Tibial nerve (tissue), 4 donors: ENCODE measurements at places on chromosomes 4 and X.

GRCh38 chr4:52838729-52839586, 23.2 kb upstream of the RASL11B start:
- no peak for DNase-seq
- H3K27ac ChIP-seq, result no peak overlapping the region
- H3K27me3 ChIP-seq, result no peaks in the 10 kb centered on the region
- H3K4me3 ChIP-seq, result no peak overlapping the region

DNA sequence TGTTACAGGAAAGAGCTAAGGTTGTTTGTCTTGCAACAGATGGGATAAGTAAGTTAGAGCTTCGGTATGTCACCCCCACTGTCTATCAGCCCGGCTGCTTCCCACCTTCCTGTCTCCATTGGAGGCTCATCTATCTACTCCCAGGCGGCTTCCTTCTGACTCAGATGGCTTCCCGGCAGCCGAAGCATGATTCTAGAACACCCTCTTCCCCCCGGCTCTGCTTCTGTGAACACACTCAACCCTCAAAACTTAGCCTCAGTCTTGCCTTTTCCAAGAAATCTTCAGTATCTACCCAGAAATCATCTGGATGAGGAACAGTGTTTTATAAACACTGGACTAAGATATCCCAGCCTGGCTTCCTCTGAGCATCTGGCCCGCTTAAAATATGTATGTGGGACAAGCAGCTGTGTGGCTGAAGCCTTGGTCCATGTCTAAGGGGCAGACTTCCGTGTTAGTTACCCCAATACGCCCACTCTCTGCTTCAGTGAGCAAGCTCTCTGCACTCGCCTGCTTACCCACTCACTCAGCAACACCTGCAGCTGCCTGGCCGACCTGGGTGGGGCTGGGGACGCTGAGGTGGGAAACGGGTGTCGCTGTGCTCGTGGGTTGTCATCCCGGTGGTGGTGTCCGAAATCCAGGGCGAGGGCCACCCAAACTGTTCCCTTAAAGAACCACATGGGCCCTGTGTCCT, 12.0 kb upstream of the SLC2A9 start:
- H3K4me1 ChIP-seq, result peaks cover 56% of the 10 kb centered on the region
- H3K27me3 ChIP-seq, result no peaks in the 10 kb centered on the region
- no peak overlapping the region for H3K27ac ChIP-seq
- no peak for DNase-seq

DNA sequence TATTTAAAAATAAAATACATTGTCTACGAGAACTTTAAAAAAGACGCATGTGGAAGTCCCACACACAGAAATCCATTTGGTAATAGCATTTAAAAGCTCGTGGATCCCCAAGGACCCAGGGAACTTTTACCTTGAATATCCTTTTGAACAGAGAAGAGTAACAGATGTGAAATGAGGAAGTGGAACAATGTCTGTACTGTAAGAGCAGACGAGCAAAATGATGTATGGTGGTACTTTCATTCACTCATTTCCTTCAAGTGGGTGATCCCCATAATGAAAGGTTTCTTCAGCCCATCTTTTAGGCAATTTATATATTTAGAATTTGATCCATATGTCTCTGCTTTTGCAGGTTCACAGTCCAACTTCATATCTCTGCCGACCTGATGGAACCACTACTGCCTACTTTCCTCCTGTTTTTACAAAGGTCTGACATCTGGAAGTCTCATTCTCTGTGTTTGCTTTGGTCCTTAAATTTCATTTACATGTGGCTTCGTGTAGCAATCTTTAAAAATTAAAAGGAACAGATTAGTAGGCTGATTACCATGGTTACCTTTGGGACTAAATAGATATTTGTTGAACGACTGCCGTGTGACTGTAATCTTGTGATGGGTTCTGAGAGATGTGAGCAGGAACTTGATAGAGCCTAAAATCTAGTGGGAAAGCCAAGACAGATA, 188.4 kb downstream of the PALLD start:
- no peak overlapping the region for H3K4me3 ChIP-seq
- H3K4me1 ChIP-seq, result no peaks in the 10 kb centered on the region

DNA sequence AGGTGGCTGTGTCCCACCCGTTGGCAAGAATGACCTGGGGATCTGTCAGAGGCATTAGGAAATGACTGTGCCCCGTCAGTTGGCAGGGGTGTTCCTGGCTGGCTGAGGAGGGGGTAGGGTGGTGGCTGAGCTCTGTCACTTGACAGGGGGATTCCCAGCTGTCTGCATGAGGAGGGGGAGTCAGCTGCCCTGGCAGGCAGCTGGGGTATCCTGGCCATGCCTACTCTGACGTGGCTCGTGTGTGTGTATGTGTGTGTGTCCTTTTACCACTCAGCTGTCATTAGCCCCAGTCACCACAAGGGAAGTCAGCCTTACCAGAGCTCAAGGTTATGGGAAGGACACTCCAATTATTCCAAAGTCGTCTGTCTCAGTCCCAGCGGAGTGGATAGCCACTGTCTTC, 93.2 kb downstream of the EFNB1 start:
- peaks cover 5% of the 10 kb centered on the region for H3K27me3 ChIP-seq
- no peaks in the 10 kb centered on the region for H3K4me1 ChIP-seq
- H3K27ac ChIP-seq, result no peak overlapping the region
- no peaks in the 10 kb centered on the region for H3K36me3 ChIP-seq
- no peak for DNase-seq

DNA sequence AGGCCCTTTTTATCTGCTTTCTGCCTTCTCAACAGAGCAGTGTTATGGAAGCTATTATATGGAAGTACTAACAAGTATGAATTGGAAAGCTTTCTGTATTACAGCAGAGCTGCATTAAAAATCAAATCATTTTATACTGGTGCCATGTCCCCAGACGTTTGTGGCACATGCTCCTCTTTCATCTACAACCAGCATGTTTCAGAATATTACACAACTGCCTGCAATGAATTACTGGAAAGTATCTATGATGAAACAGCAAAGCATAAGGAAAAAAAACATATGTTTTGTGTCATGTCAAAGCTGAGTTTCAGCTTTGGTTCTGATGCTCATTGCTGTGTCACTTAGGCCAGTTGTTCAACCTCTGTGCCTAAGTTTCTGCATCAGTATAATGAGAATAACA, 576.8 kb downstream of the GBA3 start:
- H3K36me3 ChIP-seq, result no peaks in the 10 kb centered on the region
- no peak overlapping the region for H3K4me3 ChIP-seq
- DNase-seq, result no peak

GRCh38 chrX:102546828-102547493, 30.4 kb upstream of the TMSB15A start:
- H3K36me3 ChIP-seq, result no peaks in the 10 kb centered on the region
- DNase-seq, result no peak
- H3K4me3 ChIP-seq, result peak overlapping the region; percentile 30
- H3K4me1 ChIP-seq, result no peaks in the 10 kb centered on the region

GRCh38 chr4:128558896-128559679, 250.4 kb upstream of the JADE1 start:
- H3K4me1 ChIP-seq, result peaks cover under 1% of the 10 kb centered on the region
- no peaks in the 10 kb centered on the region for H3K27me3 ChIP-seq
- peak overlapping the region; percentile 84 for H3K27ac ChIP-seq
- DNase-seq, result no peak

DNA sequence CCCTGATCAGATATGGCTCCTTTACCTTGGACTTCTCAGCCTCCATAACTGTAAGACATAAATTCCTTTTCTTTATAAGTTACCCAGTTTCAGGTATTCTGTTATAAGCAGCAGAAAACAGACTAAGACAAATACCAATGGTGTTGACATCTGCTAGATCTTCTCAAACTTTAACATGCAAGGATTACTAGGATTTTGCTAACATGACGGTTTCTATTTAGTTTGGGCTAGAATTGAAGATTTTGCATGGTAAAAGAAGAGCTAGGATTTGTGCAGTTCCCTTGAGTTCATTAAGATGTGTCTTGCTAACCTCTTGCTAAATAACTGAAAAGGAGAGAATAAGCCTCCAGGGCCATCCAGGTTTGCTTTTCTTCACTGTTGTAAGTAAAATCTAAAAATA, 5.3 kb upstream of the COPS4 start:
- no peaks in the 10 kb centered on the region for H3K27me3 ChIP-seq
- DNase-seq, result no peak
- no peak overlapping the region for H3K27ac ChIP-seq

- H3K4me3 ChIP-seq, result peak within 1 kb of the TSS; percentile 41
- H3K27ac ChIP-seq, result peak within 1 kb of the TSS; percentile 85
- H3K4me1 ChIP-seq, result peaks cover 24% of the 10 kb centered on the region
- no peaks in the 10 kb centered on the region for H3K27me3 ChIP-seq
Measured at GRCh38 chrX:154019633-154020528, at the start of gene IRAK1. Gene IRAK1, minus strand, starts transcription at chrX:154019902. Its CDS starts 90 bp downstream, at chrX:154019812.

DNA sequence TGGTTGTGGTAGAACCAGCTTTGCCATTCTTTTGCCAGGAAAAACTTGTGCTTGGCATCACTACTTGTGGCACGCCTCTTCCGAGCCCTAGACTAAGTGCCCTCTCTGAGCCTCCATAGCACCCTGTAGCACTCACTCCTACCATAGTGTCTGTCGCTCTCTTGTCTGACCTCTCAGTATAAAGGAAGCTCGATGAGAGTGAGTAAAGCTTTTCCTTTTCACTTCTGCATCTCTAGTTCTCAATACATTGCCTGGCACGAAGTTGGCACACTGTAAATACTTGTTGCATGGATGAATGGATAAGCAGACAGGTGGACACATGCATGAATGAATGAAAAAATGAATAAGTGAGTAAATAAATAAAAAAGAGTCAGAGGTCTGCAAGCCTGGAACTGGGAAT, 48.3 kb downstream of the TLR10 start:
- no peaks in the 10 kb centered on the region for H3K27me3 ChIP-seq
- no peak for DNase-seq
- no peak overlapping the region for H3K27ac ChIP-seq
- no peak overlapping the region for H3K4me3 ChIP-seq
- H3K36me3 ChIP-seq, result no peaks in the 10 kb centered on the region
